ENCODE measurements at places on chromosomes 12 and 14. TPM values are rescaled to one million over a fixed set of nuclear protein-coding genes. Genes with fewer than 3 reads are reported as not detected.

- no peak for DNase-seq
Observed at GRCh38 chr12:122422730-122423257, 325 bp upstream of the CLIP1 start.

DNA sequence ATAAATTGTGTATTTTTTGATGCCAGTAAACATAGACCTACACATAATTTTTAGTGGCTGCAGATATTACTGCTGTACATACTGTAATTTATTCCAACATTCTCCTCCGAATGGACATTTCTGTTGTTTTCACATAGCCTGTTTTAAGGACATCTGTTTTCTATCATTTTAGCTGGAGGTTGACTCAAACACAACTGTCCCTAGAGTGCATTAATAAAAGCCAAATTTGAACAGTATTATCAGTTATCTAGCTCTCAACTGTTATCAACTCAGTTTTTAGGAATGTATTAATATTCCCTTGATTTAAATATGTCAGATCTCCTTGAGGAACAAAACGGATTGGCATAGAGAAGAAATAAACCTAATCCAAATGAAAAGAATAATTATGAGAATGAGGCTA, 17.2 kb upstream of the PIWIL1 start:
- no peak for DNase-seq

GRCh38 chr14:104596927-104597351, 7.6 kb downstream of the TMEM179 start:
- DNase-seq: no peak

- no peak for DNase-seq
Observed at GRCh38 chr14:72889366-72889765, 4.5 kb downstream of the DPF3 start.

- DNase-seq: no peak
Observed at GRCh38 chr12:29149691-29150281, 708 bp downstream of the FAR2 start.

DNA sequence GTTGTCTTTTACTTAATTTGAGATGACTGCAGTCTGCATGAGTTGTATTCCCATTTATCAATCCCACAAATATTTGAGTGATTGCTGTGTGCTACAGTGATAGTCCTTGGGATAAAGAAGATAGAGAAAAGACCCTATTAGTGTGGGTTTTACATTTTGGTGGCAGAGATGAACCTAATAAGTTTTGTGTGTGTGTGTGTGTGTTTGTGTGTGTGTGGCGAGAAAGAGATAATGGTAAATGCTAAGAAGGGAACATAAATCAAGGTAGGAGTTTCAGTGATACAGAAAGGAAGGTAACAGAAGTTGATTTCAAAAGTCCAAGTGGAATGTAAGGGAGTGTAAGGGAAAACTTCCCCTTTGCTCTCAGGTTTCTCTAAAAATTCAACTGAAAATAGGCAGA, 2.6 kb upstream of the DDX55 start:
- no peak for DNase-seq

- DNase-seq: no peak
Observed at GRCh38 chr12:19402743-19403431, 36.4 kb upstream of the AEBP2 start.

DNA sequence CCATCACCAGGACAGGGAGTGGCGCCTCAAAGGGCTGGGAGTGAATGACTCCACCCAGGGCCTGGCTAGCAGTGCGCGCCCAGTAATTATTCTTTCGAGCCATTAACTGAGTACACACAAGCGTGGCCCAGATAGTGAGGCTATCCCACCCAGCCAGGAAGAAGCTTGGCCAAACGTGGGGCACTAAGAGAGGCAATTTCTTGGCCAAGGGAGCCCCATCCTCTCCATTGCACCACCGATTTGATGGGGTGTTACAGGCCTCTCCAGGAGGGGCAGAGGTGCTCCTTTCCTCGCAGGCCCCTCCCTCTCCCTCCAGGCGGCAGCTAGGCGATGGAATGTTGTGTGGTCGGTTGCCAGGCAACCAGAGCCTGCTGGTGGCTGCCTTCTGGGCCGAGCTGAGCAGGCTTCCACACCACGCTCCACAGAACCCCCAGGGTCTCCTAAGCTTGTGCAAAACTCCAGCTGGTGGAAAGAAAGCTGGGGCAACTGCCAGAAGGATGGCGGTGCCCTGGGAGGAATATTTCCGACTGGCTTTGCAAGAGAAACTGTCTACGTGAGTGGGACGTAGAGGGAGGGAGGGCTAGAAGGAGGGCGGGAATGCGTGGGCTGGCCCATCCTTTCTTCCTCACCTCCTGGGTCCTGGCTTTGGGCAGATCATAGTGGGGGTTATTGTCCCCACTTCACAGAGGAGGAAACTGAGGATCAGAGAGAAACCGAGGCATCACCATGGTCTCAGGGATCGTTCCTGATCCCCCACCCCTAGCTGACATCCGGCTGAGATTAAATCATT, at the start of gene CFAP73:
Gene CFAP73, plus strand, starts transcription at position 364 of the 790 bp plus-strand sequence. Its CDS starts 134 bp downstream, at position 498.
- no peak for DNase-seq

GRCh38 chr14:91290986-91291385, 46.5 kb upstream of the GPR68 start:
- no peak for DNase-seq

GRCh38 chr12:54258201-54258681, 21.7 kb downstream of the CBX5 start:
- DNase-seq: no peak

- no peak for DNase-seq
Observed at GRCh38 chr12:128338386-128339125, 71.6 kb downstream of the TMEM132C start.

DNA sequence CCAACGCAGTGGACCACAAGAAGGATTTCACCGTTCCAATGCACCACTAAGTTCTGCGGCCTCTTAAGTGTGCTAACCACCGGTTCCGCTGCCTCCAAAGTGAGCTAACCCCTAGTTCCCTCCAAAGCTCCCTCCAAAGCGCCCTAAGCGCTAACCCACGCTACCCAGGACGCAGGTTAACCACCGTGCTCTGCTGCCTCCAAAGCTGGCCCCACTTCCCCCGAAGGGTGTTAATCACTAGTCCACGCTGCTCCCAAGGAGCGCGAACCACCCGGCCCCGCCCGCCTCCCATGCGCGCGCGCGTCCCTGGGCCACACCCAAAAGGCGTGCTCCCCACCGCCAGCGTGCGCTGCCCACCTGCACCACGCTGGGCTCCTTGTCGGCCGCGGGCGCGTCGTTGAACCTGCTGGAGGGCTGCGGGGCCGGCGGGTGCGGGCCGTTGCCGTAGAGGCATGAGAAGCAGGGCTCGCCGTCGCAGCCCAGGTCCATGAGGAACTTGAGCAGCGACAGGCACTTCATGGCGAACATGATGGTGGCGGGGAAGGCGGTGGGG, 11.7 kb downstream of the FAM181A start:
- no peak for DNase-seq

DNA sequence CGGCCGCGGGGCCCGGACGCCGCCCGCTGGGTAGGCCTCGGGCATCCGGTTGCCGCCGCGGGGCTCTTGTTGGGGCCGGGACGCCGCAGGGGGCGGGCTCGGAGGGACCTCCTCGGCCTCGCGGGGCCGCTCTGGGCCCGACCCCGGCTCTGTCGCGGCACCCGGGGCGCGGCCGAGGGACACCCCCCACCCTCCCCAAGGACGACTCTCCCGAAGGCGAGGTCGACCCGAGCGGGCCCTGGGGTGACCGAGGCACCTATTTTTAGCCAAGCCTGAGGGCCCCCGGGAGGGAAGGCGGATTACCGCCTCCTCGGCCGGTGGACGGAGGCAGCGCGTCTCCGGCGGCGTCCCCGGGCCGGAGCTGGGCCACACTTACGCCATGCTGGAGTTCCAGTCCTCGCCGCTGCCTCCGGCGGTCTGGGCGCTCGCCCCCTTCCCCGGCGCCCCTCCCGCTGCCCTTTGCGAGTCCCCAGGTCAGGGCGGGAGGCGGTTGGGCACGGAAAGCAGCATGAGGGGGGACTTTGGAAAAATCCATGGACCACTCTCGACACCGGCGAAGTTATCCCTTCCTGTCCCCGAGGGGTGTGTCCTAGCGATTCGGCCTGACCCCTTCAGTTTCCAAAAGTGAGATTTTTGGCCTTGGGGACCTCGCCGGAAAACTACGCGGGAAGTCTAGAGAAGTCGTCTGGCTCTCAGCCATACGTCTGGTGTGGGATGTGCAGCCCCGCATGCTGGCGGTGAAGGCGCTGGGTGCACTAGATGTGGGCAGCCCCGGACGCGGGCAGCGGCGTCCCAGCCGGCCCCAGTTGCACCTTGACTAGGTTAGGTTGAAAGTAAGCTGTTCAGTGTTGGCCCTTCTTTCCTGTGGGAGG, 699 bp downstream of the KTN1 start:
- no peak for DNase-seq

DNA sequence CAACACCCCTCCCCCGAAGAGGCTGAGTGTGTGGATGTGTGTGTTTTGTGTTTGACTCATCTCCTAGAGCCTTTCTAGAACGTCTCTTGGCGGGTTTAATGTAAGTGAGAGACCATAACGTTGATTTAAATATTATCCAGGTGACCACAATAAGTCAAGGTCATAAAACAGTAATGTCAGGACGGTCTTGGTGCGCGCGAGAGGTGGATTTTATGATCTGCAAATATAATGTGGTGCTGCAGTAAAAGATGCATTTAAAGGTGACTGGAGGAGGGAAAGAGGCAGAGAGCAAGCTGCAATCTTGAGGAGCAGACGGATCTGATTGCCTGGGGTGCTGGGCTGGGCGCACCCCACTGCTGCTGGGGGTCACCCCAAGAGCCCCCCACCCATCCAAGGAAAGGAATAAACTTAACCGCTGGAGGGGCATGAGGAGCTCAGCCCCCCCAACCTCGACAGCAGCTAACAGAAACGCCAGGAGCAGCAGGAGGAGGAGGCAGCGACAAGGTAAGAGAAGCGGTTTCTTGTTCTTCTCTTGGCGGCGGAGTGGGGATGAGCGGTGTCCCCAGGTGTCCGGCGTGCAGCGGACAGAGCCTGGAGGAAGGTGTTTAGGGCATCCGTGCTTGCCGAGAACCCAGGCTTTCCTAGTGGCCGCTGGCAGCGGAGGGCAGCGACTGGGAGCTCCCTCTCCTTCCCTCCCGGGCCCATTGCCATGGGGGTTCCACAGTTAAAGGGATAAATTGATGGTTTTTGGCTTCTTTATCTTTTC, 5.5 kb downstream of the HOXC10 start:
- no peak for DNase-seq

DNA sequence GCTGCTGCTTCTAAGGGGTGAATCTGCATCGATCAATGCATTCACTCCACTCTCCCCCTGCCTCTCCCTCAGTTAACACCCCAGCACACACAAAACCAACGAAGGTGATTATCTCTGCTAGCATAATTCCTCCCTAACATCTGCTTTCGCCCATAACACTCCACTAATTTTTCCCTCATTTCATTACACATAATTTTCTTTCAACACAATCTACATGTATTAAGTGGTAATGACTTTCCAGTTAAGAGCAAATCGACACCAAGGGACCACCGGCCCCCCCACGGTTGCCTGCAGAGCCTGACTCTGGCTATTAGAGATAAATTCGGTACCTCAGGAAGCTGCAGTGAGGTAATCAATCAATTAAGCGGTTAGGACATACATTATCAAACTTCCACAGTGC, 1115.6 kb downstream of the BCL11B start:
- no peak for DNase-seq

GRCh38 chr12:34398366-34398705, 376.0 kb downstream of the ALG10 start:
- DNase-seq: no peak

DNA sequence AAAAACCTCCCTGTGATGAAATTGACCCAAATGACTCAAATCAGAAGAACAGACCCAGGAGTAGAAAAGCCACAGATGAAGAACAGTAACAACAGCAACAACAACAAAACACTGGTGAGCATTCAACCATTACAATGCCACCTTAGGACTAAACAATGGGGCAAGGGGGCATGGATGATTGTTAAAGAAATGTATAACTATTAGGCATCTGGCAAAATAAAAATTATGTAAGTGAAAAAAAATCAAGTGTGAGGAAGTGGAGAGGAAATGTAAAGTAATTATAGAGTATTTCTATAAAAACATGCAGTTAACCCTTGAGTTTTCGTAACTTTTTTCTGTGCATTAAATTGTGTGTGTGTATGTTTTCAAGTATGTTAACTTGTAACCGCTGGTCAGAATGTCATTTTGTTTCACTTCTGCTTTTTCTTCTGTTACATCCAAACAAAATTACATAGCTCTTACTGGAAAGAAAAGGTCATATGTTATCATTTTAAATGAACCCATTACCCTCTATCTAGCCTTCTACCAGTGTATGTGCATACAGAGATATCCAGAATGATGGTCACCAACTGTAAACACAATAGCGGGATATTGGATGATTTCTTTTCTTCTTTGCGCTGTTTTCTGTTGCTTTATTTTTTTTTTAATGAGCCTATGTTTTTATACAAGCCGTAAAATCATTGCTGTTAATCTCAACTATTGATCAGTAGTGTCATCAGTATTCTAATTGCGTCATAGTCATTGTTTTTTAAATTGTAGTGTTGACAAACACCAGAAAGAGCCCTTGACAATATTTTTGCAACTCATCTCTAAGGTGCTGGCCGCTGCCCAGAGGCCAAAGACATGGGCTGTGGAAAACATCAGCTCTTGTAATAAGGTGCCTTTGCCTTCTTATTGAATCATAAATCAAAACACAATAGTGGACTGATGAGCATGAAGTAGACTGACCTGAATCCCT, 170.6 kb downstream of the CRADD start:
- DNase-seq: no peak

DNA sequence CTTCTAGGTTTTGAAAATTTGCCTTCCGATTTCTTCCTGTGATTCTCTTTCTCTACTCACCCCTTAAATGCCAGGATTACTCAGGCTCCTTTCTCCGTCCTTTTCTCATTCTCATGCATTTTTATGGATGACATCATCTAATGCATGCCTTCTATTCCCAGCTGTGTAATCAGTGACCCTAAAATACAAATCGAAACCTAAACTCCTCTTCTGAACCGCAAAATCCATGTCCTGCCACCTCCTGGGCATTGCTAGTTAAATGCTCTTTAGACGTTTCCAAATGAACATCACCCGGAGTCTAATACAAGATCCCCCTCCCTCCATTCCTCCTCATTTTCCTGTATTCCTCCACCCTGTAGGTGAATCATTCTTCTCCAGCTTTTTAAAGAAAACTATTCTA, 1703.1 kb upstream of the FLRT2 start:
- DNase-seq: no peak

- no peak for DNase-seq
Observed at GRCh38 chr12:52942066-52942900, 6.6 kb upstream of the KRT18 start.

DNA sequence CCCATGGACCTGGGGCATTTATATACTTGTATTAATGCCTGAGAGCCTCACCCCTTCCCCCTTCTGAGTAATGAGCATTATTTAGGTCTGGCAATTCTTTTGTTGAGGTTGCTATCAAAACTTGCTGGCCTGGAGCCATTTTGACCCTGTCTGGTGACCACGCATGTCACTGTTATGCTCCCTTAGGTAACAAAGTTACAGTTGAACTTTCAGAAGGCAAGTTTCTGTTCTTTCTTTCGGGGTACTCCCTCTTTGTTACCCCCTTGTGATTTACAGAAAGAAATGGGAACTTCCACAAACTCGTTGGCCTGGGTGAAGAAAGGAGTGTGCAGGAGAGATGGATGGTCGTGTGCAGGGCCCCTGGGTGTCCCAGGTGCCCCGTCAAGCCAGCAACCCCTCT, 305.4 kb downstream of the DPF3 start:
- no peak for DNase-seq

Gene SSTR1
- not detected for total RNA-seq

Gene BCAT1
- 0.87 TPM for total RNA-seq

Gene C12orf60
- 2.6 TPM for total RNA-seq

Gene C12orf50
- not detected for total RNA-seq

Gene PMEL
- total RNA-seq: 3.4 TPM

Gene VRK1
- total RNA-seq: 24.2 TPM

Gene PPP1CC
- 55.3 TPM for total RNA-seq

Gene LUM
- 51.5 TPM for total RNA-seq

Gene MYF5
- not detected for total RNA-seq

Gene CYP27B1
- total RNA-seq: 0.18 TPM

Gene FITM1
- total RNA-seq: 0.42 TPM

All from esophagus squamous epithelium (tissue), 5 donors.